Activated CD8-positive, alpha-beta memory T cell treated with anti-CD3 and anti-CD28 coated beads for 1 hour (primary cell): ENCODE measurements at places on chromosomes 3 and 15.

- DNase-seq: no peak
Observed at GRCh38 chr3:57007521-57008460, 52.7 kb upstream of the SPATA12 start.

DNA sequence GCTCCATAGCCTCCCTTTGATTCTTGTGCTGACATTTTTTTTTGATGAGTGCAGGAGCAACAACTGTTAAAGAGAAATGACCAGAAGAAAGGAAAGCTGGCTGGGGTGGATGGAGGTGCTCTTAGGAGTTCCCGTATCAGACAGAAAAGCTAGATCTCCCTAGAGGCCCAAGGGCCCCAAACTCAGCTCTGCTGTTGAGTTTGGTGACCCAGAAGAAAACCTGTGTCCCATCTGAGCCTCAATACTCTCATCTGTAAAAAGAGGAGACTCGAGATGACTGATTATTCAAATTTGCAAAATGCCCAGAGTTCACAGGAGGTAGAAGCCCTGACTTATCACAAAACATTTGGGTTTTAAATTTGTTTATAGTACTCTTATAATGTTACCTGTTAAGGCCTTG lies 142.4 kb downstream of the TIGIT start:
- no peak for DNase-seq

GRCh38 chr3:45079715-45080114 lies 53.6 kb downstream of the CLEC3B start:
- no peak for DNase-seq

- DNase-seq: peak; percentile 56
Observed at GRCh38 chr3:133574260-133574881, 885 bp downstream of the CDV3 start.

DNA sequence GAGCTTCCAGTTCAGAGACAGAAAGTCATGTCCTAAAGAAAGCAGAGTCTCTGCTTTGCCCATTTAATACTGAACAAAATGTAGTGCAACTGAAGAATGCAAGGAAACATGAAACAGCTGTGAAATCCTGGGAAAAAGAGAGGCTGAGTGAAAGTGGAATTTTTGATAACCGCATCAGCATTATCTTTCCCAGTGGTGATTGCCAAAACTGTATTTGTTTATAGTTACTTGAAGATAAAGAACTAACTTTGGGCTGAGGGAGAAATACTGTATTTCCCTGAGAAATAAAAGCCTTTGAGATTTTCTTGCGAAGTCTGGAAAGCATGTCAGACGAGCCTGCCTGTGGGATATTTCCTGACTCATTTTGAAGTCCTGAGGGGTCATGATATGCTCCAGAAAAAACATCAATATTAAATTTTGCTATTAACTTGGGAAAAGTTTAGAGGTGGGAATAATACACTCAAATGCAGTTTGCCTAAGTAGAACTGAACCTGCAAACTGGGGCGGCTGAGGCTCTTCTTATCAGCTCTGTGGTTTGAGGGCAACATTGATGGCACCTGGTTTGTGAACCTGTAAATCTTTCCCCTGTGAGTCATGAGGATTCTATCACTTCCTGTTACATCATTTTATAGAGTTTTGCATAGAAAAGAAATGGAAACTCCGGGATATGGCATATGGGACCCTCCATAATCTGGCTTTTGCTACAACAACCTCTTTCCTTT lies 855.3 kb downstream of the MCTP2 start:
- no peak for DNase-seq

DNA sequence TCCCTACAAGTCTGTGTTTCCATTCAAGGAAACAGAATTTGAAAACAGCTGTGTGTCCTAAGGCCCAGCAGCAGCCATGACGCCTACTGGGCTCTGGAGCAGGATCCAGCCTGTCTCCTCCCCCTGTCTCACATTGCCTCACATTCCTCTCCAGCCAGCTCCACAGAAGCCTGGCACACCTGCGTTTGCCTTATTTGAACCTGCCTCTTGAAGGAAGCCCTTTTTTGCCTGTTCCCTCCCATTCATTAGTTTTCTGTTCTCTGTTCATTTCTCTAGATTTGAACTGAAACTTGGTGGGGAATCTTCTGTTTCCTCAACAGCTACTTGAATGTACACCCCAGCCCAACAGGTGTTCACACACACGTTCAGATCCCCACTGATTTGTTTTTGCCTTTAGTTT lies 890.5 kb downstream of the TUSC7 start:
- DNase-seq: no peak

- DNase-seq: no peak
Observed at GRCh38 chr3:27888562-27888961, 166.4 kb upstream of the EOMES start.

DNA sequence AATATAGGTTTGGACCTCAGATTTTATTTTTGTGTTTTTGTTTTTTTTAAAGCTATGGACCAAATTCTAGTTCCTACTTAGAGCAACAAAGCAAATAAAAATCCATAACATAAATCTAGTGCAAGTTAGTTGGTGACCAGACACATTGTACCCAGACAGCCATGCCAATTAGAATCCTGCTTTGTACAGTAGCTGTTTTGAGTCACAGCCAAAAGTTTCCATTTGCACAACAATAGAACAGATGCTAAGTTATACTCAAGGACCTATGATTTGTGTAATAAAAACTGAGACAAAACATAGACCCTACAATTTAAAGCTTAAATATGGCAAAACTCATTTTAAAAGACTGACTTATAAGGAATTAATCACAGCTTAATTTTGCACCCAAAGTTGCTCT lies 513.1 kb upstream of the CBLB start:
- no peak for DNase-seq

DNA sequence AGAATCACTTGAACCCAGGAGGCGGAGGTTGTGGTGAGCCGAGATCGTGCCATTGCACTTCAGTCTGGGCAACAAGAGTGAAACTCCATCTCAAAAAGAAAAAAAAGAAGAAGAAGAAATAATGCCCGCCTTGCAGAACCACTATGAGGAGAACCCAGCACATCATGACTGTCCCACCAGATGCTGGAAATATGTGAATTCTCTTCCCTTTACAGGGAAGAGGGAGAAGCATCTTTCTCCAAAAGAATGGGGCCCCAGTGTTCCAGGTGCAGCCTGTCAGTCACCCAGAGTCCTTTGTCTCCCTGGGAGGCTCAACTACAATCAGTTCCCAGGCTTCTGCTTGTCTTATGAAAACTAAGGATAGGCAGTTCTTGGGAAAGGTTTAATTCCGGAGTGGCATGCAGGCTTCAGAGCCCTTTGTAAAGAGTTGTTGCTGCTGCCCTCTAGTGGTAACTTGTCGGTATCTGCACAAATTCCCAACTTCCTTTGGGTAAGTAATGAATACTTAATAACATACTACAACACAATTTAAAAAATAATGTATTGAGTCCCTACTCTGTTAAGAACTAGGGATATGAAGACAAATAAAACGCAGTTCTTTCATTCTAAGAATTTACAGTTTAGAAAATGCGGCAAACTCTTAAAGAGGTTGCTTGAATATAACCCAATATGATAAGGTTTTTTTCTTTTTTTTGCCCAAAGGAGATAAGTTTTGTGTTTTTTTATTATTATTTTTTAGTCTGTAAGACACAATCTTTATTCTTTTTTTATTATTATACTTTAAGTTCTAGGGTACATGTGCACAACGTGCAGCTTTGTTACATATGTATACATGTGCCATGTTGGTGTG lies 18.6 kb upstream of the TICRR start:
- no peak for DNase-seq

DNA sequence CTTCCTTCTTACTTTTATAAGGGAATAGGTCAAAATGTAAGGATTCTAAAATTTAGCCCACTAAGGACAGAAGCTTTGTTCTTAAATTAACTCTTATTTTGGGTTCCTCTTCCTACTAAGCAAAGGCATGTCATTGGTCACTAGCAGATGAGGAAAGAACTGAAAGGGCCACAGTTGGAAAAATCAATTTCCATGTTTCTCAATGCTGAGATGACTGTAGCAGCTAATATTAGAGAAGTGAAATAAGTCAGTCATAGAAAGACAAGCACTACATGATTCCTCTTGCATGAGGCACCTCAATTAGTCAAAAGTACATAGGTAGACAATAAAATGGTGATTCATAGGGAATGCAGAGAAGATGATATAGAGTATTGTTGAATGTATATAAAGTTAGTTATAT lies 353.7 kb downstream of the RSL24D1 start:
- DNase-seq: no peak

GRCh38 chr3:17810759-17811158 lies 68.3 kb upstream of the TBC1D5 start:
- no peak for DNase-seq

DNA sequence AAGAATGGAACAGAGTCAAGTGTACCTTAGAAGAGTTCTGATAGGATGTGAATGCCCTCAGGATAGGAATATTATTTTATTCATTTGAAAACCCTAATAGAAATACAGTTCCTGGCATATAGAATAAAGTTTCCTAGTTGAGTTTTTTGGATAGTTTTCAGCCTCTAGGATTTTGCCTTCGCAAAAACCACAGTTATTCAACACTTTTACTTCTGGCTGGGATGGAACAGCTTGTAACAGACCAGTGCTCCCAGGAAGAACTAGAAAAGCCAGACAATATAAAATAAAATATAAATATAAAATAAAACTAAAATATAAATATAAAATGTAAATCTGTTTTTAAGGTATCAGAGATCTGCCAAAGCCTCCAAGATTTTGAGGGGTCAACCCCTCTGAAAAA lies 27.5 kb upstream of the RARB start:
- no peak for DNase-seq

DNA sequence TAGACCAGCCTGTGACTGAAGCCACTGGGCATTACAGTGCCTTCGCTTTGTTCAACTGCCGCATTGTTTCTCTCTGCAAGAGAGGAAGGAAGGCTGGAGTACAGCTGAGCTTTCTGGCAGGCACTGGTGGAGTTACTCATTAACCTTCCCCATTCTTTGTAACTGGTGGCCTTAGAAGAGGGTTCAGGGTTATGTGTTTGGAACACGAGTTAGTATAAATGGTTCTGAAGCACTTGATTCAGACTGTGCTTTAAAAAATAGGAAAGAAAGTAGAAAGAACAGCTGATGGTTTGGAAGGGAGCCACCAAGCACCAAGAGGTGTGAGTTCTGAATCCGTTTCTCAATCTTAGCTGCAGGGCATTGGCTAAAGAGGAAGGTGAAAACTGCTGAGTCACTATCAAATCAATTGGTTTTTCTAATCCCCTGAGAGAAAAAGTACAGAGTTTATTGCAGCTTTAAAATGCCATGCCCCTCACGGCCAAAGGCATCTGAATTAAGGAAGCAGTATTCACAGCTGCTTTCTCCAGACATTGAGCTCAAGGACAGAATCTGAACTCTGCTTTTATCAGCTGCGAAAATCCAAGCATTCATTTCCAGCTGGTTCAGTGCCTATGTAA lies 3.6 kb downstream of the HGD start:
- DNase-seq: no peak

GRCh38 chr15:88337993-88338392 lies 81.5 kb upstream of the NTRK3 start:
- DNase-seq: no peak
